Activated CD4-positive, alpha-beta T cell treated with anti-CD3 and anti-CD28 coated beads, Interleukin-2, amount 50 U/mL, for 48 hours (primary cell): ENCODE measurements at places on chromosomes 11 and 22.

- DNase-seq: no peak
These were observed 38.4 kb downstream of the MOB2 start for GRCh38 chr11:1447845-1448825.

GRCh38 chr11:35553831-35554230 is 28.4 kb upstream of the PAMR1 start:
- no peak for DNase-seq

GRCh38 chr11:44736791-44737190 is 10.0 kb downstream of the TSPAN18 start:
- DNase-seq: no peak

GRCh38 chr22:38258895-38259294 is 13.9 kb downstream of the TMEM184B start:
- DNase-seq: no peak

- no peak for DNase-seq
These were observed 24.2 kb downstream of the EIF4G2 start for GRCh38 chr11:10784232-10785145.
